Cardiac muscle cell (in vitro differentiated cells and primary cell): ENCODE measurements at places on chromosomes 1 and 21.

DNA sequence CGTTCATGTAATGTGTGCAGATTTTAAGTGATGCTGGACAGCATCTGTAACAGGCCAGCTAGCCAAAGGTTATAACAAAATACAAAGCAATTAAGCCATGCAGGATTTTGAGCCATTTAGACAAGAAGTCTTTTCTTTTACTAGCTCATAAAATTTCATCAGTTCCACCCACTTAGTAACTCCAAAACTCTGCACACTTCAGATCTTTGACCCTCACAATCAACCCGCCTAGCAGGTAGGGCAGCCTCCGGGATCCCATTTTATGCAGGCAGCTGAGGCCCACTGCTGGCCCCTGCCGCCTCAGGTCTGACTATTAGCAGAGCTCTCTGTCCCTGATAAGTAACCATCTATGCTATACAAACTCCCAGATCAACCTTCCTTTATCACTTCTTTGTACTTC lies 9.2 kb downstream of the LBR start:
- H3K27me3 ChIP-seq = no peaks in the 10 kb centered on the region
- peaks cover 3% of the 10 kb centered on the region for H3K4me1 ChIP-seq
- no peak for DNase-seq
- H3K27ac ChIP-seq = no peak overlapping the region

DNA sequence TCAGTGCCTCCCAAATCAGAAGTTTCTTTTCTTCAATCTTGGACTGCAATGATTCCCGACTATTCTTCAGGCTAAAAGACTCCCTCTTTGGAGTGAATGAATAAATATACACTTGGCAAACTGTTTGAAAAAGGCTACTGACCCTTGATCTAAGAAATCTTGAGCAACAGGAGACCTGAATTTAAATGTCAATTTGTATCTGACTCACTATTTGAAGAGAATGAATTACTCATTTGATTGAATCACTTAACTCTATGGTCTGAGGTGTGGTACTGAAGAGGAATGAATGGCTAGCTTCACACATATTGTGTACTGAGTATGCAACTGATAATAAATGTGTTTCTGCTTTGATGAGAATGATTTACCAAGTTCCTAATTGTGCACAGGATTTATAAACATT lies 4.6 kb upstream of the SMG7 start:
- no peak overlapping the region for H3K4me3 ChIP-seq
- H3K36me3 ChIP-seq = no peaks in the 10 kb centered on the region
- H3K4me1 ChIP-seq = peaks cover 7% of the 10 kb centered on the region
- H3K27ac ChIP-seq = no peak overlapping the region

GRCh38 chr1:178509414-178510007 lies 3.4 kb upstream of the TEX35 start:
- H3K36me3 ChIP-seq = no peaks in the 10 kb centered on the region
- H3K4me3 ChIP-seq = no peak overlapping the region
- H3K4me1 ChIP-seq = peaks cover 6% of the 10 kb centered on the region

DNA sequence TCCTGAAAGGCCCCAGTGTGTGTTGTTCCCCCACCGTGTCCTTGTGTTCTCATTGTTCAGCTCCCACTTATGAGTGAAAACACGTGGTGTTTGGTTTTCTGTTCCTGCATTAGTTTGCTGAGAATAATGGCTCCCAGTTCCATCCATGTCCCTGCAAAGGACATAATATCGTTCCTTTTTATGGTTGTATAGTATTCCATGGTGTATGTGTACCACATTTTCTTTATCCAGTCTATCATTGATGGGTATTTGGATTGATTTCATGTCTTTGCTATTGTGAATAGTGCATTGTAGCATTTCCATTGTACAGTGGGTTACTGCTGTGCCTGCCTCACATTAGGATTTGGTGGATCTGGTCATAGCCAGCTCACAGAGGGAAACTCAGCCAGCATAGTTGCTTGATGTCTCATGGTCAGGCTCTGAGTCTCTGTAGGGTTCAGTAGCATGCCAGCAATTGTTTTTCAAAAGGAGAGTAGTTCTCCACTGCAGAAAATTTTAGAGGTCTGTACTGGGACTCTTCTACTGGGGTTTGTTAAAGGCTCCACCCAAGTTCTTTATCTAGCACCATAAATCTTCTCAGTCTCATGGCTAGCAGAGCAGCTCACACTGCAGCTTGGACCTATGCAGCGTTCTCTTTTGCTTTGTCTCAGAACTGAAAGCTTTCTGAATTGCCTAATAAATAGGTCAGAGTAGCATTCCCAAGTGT lies 41.0 kb downstream of the RUNX3 start:
- H3K4me1 ChIP-seq = no peaks in the 10 kb centered on the region
- H3K27ac ChIP-seq = no peak overlapping the region
- no peaks in the 10 kb centered on the region for H3K36me3 ChIP-seq
- H3K4me3 ChIP-seq = no peak overlapping the region

- H3K4me3 ChIP-seq = no peak overlapping the region
- peaks cover 12% of the 10 kb centered on the region for H3K4me1 ChIP-seq
- no peaks in the 10 kb centered on the region for H3K36me3 ChIP-seq
- no peaks in the 10 kb centered on the region for H3K27me3 ChIP-seq
- no peak overlapping the region for H3K27ac ChIP-seq
- no peak for DNase-seq
Observed at GRCh38 chr1:223180731-223181321, 37.8 kb upstream of the TLR5 start.
